ENCODE measurements at places on chromosomes 7 and 10. TPM values are rescaled to one million over a fixed set of nuclear protein-coding genes. Genes with fewer than 3 reads are reported as not detected.

- DNase-seq = no peak
Measured at GRCh38 chr10:129949891-129950291, 14.2 kb downstream of the EBF3 start.

- no peak for DNase-seq
Measured at GRCh38 chr7:148031811-148032210, 558.8 kb upstream of the C7orf33 start.

GRCh38 chr10:69475433-69475830 lies 24.2 kb downstream of the TSPAN15 start:
- DNase-seq = no peak

- peak; percentile 12 for DNase-seq
Measured at GRCh38 chr7:31126976-31127375, 74.9 kb downstream of the ADCYAP1R1 start.

DNA sequence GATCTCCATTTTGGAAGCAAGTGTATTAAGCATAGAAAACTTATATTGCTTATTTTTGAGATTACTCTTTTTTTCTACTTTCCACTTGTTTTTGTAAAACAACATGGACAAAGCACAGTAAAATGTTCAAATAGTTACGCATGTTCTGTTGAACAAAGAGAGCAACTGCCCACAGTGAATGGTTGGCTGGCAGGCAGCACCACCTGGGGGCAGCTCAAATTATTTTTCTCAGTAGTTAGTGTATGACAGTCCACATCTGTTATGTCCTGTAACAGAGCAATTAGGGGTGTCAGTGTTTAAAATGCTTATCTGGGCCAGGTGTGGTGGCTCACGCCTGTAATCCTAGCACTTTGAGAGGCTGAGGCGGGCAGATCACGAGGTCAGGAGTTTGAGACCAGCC lies 46.1 kb upstream of the CACUL1 start:
- DNase-seq = no peak

DNA sequence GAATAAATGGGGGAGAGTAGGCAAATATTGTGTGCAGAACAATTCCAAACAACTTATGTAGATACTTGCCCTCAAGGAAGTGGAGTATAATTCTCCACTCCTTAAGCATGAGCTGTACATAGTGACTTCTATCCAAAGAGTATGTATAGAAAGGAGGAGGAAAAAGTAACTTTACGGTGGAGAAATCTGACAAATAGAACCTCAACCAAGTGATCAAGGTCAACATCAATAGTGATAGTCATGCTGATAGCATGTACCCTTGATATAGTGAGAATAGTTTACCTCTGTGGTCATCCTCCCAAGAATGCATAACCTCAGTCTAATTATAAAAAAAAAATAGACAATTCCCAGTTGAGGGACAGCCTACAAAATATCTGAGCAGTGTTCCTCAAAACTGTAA lies 89.1 kb upstream of the NANOS1 start:
- DNase-seq = peak; percentile 6

GRCh38 chr7:17020250-17020649 lies 138.5 kb upstream of the AGR3 start:
- no peak for DNase-seq

DNA sequence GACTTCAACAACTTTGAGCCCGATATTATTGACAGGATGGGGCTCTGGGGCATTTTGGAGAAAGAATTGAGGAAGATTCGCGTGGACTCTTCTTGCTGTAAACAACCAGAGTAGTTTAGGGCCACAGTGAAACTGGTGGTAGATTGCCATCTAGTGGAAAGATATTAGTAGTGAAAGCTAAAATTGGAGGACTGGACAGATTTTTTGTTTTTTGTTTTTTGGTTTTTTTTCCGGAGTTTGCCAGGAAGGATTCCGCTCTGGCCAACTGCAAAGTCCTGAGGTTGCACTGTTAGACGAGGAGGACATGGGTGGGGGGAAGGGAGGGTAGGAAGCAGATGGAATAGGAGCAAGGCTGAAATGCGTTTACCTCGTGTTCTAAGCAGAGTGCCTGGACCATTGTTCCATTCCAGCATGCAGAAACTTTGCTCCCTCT lies 11.7 kb downstream of the NOBOX start:
- DNase-seq = peak; percentile 27

- DNase-seq = no peak
Measured at GRCh38 chr7:28469562-28469961, 57.2 kb downstream of the CREB5 start.

GRCh38 chr10:116005301-116005700 lies 267.7 kb downstream of the GFRA1 start:
- DNase-seq = no peak

- DNase-seq = no peak
Measured at GRCh38 chr10:93493162-93493561, 3.2 kb upstream of the CEP55 start.

- no peak for DNase-seq
Measured at GRCh38 chr7:3196629-3197400, 104.2 kb upstream of the SDK1 start.

DNA sequence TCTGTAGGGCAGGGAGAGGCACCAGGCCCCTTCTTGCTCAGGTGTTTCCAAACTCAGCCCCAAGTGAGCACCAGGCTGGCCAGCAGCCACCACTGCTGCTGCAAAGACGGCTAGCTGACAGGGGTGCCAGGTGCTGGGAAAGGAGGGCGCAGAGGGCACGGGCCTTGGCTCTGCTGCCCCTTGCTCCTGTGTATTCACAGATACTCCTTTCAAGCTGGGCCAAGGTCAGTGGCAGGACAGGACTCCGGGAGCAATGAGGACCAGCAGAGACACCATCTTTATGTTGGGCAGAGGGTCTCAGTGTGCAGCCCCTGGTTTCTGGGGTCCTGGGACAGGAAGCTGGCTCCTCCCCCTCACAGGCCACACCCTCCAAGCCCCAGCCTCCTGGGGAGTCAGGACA lies 110.1 kb downstream of the SMURF1 start:
- no peak for DNase-seq

DNA sequence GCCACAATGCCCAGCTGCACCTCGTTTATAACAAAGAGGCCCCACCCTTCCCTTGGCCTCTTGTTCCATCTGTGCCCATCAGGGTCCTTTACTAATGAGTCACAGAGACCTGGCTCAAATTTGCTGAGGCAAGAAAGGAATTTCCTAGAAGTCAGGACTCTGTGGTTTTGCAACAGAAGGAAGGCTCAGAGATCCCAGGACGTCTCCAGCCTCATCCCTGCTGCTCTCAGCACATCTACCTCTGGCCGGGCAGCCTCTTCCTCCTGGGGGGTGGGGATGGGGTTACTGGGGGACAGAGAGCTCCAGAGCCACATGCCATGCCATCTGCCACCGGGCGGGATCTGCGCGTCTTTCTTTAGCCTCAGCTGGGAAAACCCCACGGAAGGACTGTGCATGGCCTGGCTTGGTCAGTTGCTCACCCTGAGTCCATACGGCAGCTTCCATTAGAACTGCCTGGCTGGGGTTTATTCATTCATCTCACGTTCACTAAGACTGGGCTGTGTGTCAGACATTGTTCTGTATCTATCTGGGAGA lies 41.9 kb upstream of the PSMG3 start:
- peak; percentile 92 for DNase-seq

DNA sequence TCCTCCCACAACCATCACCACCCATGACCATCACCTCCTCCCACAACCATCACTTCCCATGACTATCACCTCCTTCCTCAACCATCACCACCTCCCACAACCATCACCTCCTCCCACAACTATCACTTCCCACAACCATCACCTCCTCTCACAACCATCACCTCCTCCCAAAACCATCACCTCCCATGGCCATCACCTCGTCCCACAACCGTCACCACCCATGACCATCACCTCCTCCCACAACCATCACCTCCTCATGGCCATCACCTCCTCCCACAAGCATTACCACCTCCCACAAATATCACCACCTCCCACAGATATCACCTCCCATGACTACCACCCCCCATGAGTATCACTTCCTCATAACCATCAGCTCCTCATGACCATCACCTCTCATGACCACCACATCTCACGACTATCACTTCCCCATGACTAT lies 52.2 kb downstream of the PDGFA start:
- no peak for DNase-seq

GRCh38 chr10:25176421-25176968 lies 1.7 kb downstream of the GPR158 start:
- no peak for DNase-seq

DNA sequence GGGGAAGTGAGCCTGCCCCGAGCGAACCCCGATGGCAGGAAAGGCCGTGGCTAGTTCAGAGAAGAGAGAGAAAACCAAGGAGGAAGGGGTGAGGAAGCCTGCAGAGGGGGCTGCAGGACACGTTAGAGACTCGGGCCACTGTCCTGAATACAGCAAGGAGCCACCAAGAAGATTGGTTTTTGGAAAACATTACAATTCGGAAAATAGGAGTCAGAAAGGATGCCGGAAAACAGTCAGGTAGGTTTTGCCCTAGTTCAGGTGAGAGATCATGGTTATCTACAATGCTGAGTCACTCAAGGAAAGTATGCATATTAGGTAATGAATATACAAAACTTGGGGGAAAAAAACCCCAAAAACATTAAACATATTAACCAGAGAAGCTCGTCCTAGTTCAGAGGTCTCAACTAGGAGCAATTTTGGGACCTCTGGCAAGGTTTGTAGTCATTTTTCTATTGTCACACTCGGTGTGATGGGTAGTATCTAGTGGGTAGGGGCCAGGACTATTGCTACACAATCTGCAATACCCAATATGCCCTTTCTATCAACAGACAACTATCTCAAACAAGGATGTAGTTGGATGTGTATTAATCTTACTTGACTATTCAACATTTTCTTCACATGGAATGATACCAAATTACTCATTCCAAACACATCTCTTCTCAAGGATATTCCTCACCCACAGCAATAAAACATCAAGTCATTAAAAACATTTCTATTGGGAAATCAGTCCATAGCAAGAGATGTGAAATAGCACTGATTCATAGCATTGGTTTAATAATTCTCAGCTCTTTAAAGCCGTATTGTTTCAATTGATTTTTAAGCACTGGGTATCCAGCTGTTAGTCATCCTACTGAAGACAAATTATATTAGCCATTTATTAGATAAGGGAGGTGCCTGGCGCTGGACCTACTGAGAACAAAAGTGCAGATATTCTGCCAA lies 74.4 kb upstream of the RSU1 start:
- DNase-seq = peak; percentile 81

DNA sequence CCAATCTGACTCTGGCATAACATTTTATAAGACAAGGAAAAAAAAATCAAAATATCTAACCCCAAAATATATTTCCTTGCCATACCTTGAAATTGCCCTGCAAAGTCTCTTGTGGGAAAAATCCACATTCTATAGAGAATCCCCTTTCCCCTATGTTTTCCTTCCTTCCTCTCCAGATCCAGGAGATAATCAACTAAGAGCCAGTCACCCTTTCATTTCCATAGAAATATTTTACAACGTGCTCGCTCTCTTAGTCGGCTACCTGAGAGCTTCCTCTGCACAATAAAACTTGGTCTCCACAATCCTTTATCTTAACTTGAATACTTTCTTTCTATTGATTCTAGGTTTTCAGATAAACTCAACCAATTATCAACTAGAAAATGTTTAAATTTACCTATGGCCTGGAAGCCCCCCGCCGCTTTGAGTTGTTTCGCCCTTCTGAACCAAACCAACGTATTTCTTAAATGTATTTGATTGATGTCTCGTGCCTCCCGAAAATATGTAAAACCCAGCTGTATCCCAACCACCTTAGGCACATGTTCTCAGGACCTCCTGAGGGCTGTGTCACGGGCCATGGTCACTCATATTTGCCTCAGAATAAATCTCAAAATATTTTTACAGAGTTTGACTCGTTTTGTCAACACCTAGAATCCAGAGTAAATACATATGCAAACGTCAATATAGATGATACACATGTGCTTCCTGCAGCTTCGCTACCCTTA lies 869 bp downstream of the PSAP start:
- DNase-seq = no peak

- no peak for DNase-seq
Measured at GRCh38 chr10:75828413-75828812, 397.0 kb downstream of the LRMDA start.

GRCh38 chr10:132076578-132077081 lies 10.9 kb downstream of the JAKMIP3 start:
- DNase-seq = no peak

- peak; percentile 89 for DNase-seq
Measured at GRCh38 chr7:46534664-46535588, 613.9 kb upstream of the IGFBP3 start.

- no peak for DNase-seq
Measured at GRCh38 chr10:8640878-8641277, 586.4 kb downstream of the GATA3 start.

- no peak for DNase-seq
Measured at GRCh38 chr10:50855461-50855860, 30.0 kb downstream of the A1CF start.

GRCh38 chr7:81499262-81500116 lies 270.4 kb downstream of the HGF start:
- peak; percentile 69 for DNase-seq

DNA sequence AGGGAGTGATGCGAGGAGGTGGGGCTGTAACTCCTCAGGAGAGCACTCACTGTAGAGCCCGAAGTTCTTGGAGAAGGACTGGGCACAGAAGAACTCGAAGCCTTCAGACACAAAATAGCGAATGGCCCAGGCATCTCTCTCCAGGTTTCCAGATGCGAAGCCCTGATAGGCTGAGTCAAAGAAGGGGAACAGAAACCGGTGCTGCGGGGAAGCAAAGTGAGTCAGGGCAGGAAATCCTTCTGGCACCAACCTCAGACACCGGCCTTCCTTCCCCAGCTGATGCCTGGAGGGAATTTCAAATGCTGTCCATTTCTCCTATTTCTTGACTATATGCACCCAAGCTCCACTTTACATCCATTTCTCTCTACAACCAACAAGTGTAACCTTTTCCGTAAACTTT lies 26.8 kb downstream of the GOT1 start:
- no peak for DNase-seq

GRCh38 chr7:151408839-151409666 lies 785 bp downstream of the WDR86 start:
- no peak for DNase-seq

GRCh38 chr7:24463474-24463873 lies 109.8 kb upstream of the PALS2 start:
- no peak for DNase-seq

GRCh38 chr7:5425507-5426225 lies 2.0 kb upstream of the TNRC18 start:
- peak; percentile 80 for DNase-seq

ANKIB1 gene
- 83.3 TPM for total RNA-seq

SSMEM1 gene
- not detected for total RNA-seq

NXPH1 gene
- total RNA-seq = not detected

SLC29A3 gene
- 3.4 TPM for total RNA-seq

CTNNA3 gene
- 0.75 TPM for total RNA-seq

TAC1 gene
- not detected for total RNA-seq

CCNJ gene
- total RNA-seq = 21.5 TPM

BICC1 gene
- 37.5 TPM for total RNA-seq

CALD1 gene
- 1,872 TPM for total RNA-seq

MSMB gene
- total RNA-seq = not detected

PNLIPRP2 gene
- not detected for total RNA-seq

VIPR2 gene
- 0.43 TPM for total RNA-seq

Data from astrocyte (in vitro differentiated cells and primary cell).